T-helper 22 cell (primary cell): ENCODE measurements at places on chromosomes 7 and 10.

DNA sequence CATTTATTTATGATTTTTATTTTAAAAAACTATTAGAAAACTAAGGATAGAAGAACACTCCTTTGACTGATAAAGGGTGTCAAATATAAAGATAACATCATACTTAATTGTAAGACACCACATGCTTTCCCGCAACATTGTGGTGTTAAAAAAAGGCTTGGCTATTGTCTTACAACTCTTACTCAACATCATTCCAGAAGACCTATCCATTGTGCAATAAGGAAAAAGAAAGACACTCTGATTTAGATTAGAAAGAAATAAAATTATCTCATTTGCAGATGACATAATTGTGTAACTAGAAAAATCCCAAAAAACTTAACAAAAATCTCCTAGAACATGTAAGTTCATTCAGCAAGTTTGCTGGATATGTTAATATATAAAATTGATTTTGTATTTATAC, 296.7 kb upstream of the GNAI1 start:
- no peak for DNase-seq

DNA sequence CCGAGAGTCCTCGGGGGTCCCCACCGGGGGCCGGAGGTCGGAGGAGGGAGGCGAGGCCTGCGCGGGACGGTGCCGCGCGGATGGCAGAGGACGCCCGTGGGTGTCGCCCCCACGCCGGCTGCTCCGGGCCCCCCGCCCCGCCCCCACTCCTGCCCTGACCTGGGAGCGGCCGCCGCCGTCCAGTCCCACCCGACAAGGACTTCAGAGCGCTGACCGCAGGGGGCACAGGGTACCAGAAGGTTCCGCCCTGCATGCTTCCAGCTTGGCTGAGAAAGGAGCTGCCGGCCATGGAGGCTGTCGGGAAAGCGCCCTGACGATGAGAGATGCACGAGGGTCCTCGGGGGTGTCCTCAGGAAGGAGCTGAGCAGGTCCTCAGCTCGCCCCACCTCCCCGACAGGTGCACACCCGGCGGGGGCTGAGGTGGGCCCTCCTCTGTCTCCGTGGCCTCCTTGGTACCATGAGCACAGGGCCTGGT, 57.0 kb upstream of the DNAJB6 start:
- no peak for DNase-seq

DNA sequence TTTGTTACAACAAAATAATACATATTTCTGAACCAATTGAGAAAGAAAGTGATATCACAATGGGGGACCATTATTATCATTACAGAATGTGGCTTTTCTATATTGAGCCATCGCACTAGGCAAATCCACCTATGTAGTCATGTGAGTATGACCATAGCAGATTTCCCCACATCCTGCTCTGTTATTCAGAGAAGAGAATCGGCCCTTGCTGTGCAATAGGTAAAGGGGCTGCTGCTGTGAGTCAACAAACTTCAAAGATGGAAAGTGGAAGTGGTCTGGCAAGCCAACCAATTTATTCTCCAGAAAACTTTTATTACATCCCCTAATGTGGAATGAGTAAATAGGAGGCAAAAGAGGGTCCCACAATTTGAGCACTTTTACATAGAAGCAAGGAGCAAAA, 573.4 kb downstream of the ETV1 start:
- DNase-seq = no peak

GRCh38 chr10:110802090-110802489, 69.6 kb upstream of the PDCD4 start:
- no peak for DNase-seq

GRCh38 chr7:8382004-8382730, 51.2 kb upstream of the NXPH1 start:
- DNase-seq = no peak

DNA sequence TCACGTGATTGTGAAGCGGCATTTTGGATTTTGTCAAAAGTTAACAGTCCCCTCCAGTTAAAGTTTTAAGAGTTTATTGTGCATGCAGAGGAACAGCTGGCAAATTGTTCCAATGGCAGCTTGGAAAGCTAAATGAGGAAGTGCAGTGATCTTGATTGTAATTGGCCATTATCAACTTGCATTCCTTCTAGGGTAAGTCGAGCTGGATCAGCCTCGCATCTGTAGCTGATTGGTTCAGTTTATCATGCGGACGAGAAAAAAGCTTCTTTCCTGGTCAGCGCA, 566 bp downstream of the ZNF789 start:
- DNase-seq = no peak

DNA sequence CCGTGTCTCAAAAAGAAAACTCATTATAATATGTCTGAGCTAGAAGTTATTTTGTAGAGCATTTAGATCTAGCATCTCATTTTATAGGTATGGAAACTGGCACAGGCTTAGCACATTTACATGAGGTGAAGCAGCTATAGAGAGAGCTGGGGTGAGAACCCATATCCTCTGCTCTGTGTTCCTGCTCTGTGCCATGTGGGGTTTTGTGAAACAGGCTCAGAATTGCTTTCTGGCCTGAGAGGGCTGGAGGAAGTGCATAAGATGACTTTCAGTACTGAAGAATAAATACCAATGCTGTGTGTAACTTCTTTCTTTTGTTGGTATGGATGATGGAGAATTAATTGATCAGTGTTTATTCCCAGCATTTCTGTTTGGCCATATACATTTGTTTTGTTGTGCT, 159.1 kb downstream of the LRRC4 start:
- DNase-seq = no peak

GRCh38 chr10:32103721-32104120, 47.5 kb upstream of the KIF5B start:
- DNase-seq = no peak

- no peak for DNase-seq
These were observed 7.9 kb upstream of the PAX2 start for GRCh38 chr10:100737355-100738054.

GRCh38 chr10:77139252-77140160, 498.1 kb downstream of the KCNMA1 start:
- DNase-seq = no peak

DNA sequence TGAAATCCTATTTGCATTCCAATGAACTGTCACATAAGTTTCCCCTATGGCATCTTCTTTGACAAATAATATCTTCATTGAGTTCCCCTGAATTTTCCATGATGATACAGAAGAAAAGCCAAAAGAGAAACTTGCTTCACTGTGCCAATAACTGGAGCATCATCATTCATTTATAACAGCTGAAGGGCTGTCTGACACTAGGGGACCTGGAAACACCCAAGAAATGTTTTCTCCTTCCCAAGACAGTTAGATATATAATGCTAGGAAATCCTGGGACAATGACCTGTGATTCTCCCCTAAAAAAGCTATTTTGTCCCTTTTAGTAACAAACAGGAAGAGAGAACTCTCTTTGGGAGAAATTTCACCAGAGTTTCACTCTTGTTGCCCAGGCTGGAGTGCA, 133.6 kb downstream of the SEMA3C start:
- DNase-seq = no peak

- no peak for DNase-seq
These were observed 78.4 kb downstream of the POU6F2 start for GRCh38 chr7:39056153-39056552.

DNA sequence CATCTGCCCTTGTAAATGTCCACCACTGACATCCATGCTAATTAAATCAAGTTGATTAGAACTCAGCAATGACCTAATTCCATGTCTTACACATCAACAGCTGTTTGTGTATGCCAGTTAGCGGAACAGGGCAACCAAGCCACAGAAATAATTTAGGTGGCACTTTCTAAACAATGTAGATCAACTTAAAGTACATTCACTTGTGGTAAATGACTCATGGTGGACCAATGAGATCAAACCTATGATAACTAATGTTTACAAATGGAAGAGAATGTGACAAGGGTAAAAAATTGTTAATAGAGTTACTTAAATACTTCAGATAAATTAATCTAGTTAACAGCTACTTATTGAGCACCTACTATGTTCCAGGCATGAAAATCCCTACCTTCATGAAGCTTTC, 63.1 kb upstream of the ICA1 start:
- no peak for DNase-seq

DNA sequence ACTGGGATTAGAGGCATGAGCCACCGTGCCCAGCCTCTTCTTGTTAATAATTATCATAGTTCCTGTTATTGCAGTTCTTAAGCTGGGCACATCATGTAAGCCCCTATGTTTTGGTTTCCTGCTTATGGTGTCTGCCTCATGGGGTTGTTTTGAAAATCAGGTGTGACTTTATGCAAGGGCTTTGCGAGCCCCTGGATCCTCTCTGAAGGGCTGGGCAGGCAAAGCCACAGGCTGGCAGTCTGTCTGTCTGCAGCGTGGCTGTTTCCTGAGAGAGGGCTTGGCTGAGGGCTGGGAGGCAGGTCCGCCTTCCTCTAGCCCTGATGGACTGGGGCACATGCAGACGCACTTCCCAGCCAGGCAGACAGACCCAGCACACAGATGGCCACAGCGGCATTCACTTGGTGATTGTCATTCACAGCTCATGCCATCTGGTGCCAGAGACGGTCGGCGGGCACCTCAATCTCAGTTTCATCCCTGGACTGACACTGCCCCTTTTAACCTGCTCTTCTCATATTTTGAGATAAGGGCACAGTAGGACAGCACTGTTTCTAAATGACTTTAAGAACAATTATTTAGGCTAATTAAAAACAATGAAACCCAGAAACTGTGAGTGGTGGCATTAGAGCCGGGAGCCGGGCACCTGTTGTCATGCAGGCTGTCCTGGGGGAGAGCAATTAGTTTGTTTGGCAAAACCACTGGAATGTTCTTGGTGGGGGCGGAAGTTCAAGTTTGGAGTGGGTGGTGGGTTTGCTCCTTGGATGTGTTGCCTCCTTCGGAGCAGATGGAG, 35.5 kb downstream of the RBM20 start:
- no peak for DNase-seq

DNA sequence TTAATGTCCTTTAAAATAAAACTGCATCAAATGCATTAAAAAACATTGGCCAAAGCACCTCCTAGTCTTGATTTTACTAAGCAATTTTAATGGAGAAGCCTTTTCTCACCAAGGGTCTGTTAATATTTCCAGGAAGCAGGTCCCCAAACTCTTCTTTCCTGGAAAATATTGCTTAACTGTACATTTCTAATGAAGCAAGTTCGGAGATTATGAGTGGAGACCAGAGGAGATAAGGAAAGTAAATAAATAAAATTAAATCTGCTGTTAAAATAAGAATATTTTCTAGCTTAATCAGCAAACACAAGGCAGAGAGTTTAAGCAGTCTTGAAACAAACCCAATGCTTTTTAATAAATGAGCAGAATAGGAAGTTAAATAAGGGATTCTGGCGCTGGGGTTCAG, 322.4 kb downstream of the PTEN start:
- no peak for DNase-seq

- no peak for DNase-seq
These were observed 6.6 kb upstream of the AGFG2 start for GRCh38 chr7:100532165-100533022.
